ENCODE measurements at places on chromosomes 4 and X.

- no peak for DNase-seq
These were observed 94.6 kb downstream of the LIMCH1 start for GRCh38 chr4:41632481-41633073.

DNA sequence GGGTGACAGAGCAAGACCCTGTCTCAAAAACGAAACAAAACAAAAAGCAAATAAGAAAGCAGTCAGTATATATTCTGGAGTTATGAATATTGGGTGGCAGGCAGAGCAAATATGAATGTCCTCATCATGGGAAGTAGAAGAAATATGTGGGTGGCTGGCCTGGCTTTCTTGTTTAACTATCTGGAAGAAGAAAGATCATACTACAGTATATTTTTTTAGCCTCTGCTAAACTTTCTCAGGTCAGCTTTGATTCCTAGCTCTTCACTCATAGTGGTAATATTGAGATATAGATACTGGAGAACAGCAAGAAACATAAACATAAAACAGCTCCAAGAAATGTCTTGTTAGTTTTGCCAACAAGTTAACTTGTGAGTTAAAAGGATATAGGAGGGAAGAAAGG, 192.5 kb downstream of the SOWAHB start:
- no peak for DNase-seq

DNA sequence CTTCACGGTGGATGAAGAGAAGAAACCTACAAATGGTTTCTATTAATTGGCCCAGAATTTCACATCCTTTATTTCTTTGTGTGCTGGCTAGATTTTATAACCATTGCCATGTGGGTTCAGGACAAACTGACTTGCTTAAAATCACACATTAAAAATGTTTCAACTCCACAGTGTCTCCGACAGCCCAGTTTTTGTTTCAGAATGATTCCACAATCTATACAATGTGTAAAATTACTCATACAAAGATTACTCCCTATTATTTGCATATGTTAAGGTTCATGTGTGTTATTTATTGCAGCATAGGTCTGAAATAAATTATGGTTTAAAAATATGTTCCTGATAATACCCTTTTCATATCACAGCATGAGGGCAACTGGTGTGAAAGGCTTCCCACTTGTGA, 20.6 kb downstream of the DCHS2 start:
- no peak for DNase-seq

DNA sequence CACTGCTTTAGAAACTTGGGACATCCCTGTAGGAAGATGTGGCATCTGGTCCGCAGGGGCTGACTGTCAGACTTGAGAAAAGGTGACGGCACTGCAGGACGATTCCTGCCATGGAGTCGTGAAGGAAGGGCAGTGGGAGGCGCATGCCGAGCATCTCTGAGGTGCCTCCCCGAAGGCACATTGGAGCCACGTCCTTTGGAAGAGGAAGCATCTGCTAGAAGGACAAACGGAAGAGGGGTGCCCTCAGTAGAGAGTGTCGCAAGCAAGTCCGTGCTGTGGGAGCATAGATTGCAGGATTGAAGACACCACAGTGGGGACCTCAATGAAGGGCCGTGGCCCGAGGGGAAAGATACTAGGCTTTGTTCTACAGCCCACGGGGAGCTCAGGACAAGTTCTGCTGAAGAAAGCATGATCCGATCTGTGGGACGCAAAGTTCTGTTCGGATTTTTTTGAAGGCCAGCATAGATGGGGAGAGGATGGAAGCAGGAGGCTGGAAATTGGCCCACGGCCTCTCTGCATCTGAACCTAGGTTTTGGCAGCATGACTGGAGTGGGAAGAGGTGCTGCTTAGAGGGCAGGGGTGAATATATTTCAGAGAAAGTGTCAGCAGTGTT, 24.2 kb upstream of the HELT start:
- DNase-seq, result no peak

DNA sequence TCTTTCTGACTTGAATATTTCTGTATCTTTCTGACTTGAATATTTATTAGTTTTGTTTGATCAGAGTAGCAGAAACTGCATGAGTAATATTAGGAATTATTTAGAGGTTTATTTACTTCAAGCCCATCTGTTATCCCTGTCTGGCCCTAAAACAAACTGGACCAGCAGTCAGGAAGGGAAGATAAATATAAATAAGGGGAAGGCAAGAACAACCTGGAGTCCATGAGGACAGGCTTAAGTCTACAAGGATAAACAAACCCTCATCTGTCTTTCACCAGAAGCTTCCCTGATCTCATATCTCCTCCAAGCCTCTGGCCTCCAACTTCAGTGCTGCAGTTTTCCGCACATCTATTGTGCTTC, 524.9 kb downstream of the CENPC start:
- DNase-seq, result no peak

- no peak for DNase-seq
These were observed 322.7 kb downstream of the PDHA2 start for GRCh38 chr4:96162636-96163035.

DNA sequence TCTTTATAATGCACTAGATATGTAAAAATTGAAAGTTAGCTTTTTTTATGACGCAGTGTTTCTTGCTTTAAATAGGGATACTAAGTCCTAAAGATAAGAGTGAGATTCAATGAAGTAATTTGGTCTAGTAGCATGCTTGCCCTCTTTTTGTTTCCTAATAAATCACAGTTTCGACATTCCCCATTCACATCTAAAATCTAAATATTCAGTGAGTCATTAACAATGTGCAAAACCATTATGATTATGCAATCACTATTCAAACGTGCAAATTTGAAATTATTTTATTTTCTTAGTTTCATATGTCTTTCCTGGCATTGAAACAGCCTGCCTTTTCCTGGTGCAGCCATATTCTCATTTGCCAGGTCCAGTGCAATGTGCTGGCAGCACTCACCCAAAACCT, 1350.5 kb upstream of the PABPC4L start:
- no peak for DNase-seq

- DNase-seq, result no peak
These were observed 32.2 kb upstream of the SLIT2 start for GRCh38 chr4:20219521-20219920.

- peak; percentile 18 for DNase-seq
These were observed 189.5 kb downstream of the APBB2 start for GRCh38 chr4:41024556-41025491.

DNA sequence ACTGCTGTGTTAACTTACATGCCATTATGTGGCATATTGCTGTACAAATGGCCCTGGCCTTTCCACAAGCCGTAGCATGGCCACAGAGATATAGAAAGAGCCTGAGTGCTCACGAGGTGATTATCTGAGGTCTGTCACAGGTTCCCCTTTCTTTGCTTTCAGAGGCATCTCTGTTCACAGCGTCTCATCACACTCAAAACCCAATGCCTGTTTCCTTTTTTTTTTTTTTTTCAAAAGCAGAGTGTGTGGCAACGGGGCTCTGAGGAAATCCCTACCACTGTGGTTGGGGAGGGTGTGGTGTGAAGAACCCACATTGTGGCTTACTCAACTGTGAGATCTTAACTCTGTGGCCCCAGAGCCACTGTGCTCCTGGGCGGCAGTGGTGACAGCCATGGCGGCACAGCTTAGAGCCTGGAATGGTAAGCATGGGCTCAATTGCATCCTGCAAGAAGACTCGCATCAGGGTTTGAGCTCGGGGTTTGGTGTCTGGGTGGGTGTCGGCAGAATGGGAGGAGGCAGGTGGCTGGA, 30.8 kb downstream of the RTL5 start:
- peak; percentile 94 for DNase-seq

GRCh38 chr4:40564815-40565483, 64.7 kb downstream of the RBM47 start:
- no peak for DNase-seq

- peak; percentile 26 for DNase-seq
These were observed 8.8 kb downstream of the DDX53 start for GRCh38 chrX:23008431-23009099.

DNA sequence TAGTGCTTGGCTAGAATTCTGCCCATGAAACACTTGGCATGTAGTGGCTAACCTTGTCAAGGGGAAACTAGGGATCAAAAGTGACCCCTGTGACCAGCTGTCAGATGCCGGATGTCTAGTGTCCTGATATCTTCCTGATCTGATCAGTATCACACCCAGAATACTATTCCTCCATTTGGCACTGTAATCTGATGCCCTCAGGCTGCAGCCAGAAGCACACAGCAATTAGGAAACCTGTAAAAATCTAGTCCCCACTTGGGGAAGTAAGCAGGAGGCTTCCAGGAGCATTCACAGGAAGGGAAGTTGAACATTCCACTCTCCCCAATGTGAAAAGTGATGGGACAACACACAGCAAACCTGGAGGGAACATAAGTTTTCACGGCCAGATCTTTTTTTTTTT, 125.1 kb downstream of the HS6ST2 start:
- no peak for DNase-seq

GRCh38 chr4:73991742-73992000, 3.7 kb upstream of the PPBP start:
- peak; percentile 47 for DNase-seq

- no peak for DNase-seq
These were observed 277.3 kb upstream of the TAPT1 start for GRCh38 chr4:16503421-16504100.

DNA sequence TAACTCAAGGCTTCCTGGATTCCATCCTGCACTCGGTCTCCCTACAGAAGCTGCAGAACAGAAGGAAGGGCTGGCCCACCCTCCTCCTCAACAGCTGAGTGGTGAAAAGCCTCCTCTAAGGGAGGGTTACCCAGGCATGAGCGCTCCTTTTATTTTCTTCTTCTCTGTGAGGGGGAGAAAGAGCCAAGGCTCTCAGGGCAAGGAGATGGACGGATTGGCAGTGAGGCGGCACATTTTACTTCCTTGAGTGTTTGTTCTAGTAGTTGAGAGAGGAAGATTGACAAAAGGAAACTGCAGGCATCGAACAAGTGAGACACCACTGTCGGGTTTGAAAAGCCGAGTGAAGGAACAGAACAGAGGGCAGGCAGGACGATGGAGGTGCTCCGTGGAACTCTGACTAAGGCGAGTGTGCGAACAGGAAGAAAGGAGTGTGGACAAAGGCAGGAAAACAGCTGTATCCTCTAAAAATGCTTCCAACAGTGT, 38.4 kb upstream of the STS start:
- DNase-seq, result no peak

- no peak for DNase-seq
These were observed 526.5 kb downstream of the TRIML1 start for GRCh38 chr4:188665491-188666457.

DNA sequence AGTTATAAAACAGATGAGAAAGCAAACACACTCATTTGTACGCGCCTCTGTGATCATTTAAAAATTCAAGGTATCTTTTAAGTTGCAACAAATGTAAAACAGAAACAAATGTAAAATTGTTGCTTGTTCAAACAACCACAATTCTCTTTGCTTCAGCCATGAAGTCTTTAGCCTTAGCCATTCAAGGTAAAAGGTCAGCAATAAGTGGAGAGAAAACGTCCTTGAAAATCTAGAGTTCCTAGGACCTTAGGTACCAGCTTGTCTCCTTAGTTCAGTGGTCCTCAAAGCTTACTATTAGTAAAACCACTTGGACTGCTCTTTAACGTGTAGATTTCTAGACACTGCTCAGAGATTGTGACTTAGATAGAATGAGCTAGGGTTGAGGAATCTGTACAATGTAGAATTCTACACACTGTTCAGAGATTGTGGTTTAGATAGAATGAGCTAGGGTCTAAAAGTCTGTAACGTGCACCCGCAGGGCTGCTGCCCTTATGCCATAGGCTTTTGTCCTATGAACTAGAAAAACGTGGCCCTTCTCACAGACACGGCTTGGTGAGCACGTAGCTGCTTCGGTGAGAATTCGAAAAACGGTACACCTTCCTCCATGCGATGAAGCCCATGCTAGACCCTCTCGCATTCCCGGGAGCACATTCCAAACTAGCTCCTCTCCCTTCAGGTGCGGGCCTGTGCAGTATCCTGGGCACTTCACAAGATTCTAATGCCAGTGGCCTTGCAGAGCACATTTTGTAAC, 1.7 kb downstream of the PLAC8 start:
- peak; percentile 65 for DNase-seq
